CD4-positive, alpha-beta T cell treated with Interferon alpha-2 for 1 hour (primary cell): ENCODE measurements at places on chromosomes 13 and 19.
A peak's percentile ranks its signal among the peaks of the same experiment; 100 is the strongest.

DNA sequence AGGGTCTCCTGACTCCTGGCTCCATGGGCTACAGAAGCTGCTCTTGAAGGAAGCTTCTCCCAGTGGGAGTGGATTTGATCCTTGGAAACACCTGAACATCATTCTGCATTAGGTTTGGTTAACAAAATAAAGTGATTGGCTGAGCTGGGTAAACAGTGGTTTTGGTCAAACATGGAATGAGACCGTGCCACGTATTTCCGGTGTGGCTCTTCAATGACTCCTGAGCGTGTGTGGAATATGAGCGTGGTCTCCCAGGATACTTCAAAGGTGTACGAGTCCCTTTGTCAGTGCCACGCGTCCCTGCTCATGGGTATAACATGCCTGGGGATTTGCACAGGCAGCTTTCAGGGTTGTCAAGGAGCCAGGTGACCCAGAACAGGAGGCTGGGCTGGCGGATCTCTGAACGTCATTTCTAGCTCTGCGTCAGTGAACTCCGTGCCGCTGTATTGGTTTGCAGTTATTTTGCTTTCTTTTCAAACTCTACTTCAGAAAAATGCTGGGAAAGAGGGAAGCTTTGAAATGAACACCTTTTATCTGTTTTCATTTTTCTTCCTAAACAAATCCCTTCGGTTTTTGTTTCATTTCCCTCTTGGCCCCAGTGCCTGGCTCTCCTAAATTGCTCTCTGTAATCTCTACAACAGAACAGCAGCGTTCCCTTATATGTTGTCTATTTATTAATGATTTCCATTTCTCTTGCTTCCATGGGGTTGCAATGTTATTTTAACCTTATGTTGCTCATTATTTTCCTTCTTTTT, 26.3 kb upstream of the GJB6 start:
- DNase-seq = no peak

- no peak for DNase-seq
Measured at GRCh38 chr13:79837741-79838450, 356.9 kb downstream of the NDFIP2 start.

- DNase-seq = no peak
Measured at GRCh38 chr19:28443361-28443760, 769.6 kb downstream of the UQCRFS1 start.

- DNase-seq = no peak
Measured at GRCh38 chr13:31334994-31335557, 135.3 kb downstream of the B3GLCT start.

- no peak for DNase-seq
Measured at GRCh38 chr19:55346725-55347441, 7.2 kb downstream of the KMT5C start.

DNA sequence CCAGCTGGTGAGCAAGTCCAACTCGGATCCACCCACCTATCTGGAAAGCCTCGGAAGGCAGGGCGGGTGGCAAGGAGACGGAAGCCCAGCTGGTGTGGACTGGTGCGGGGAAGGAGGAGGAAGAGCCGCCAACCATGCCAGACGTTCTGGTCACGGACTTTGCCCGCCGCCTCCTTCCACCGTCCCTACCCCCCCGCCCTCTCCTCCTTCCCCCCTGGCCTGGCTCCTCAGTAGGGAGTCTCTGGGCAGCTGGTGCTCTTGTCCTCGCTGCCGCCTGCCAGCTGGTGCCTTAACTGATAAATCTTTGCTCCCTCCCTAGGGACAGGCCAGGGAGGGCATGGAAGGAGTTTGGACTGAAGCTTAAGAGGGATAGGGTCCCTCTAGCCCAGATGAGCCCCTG, 4.8 kb downstream of the SYNGR4 start:
- DNase-seq = no peak

- DNase-seq = no peak
Measured at GRCh38 chr13:32026623-32027022, 5.0 kb upstream of the FRY start.

GRCh38 chr19:28409859-28410258, 803.1 kb downstream of the UQCRFS1 start:
- no peak for DNase-seq

DNA sequence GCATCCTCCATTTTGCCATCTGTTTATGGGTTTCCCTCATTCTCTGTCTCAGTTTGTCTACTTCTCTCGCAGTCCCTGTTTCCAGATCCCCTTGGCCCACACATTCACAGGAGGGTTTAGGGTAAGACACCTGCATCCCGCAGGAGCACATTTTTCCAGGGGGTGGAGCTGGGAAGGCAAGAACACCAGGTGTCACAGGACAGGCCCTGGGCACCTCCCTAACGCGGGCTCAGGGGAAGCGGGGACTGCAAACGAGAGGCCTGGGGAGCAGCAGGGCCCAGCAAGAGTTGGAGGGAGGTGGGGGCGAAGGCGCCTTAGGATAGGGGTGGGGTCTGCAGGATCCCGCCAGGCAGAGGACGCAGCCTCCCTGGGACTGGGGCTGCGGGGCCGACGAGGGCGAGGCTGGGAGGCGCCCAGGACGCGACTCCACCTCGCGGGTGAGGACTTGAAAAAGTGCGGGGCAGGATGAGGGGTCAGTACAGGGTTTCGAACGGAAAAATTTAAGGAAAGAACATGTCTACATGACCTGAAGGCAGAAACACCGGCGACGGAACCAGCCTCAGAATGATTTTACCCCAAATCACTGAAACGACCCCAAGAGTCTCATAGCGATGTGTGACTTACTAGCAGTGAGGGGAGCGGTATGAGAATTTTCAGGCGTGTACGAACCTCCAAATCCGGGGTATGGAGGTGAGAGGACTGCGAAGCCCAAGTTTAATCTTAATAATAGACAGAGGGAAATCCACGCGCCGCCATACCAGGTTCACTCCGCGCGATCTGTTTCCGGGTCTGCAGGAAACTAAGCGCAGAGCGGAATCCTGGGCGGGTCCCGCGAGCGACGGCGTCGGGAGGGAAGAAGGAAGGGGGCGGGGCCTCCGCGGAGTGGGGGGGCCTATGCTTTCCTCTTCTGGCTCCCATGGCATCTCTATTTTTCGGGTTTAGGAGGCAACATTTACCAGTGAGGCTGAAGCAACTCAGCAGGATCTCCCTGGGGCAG, 7.1 kb upstream of the ERVV-2 start:
- DNase-seq = peak; percentile 6

- DNase-seq = no peak
Measured at GRCh38 chr19:14550201-14550754, 20.9 kb downstream of the TECR start.

DNA sequence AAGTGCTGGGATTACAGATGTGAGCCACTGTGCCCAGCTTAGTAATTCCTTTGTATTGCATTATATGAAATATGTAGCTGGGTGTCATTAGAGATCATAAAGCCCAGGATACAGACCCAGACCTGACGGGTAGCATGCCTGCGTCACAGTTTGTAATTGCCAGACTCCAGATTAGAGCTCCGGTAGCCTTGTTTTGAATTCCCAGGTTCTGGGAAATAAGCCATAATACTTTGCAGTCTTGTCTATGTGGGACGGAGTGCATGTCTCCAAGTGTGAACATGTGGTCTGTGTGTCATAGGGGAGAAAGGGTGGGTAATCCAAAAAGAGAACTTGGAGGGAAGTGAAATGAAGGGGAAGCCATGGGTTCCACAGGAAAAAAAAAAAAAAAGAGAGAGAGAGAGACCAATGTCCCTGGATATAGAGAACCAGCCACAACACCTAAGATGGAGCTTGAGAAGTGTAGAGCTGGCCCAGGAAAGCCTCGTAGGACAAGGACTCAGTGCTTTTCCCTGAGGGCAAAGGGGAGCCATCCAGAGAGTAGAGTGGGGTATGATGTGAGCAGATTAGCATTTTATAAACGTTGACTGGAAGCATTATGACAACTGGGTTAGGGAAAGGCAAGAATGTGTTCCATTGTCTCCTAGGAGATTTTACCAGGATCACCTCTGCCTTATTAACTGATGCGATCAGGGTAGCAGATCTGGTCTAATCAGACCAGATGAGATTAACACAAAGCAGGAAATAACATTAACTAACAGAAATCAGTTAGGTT, 2.6 kb downstream of the ZSCAN4 start:
- DNase-seq = no peak

- no peak for DNase-seq
Measured at GRCh38 chr13:23074075-23074828, 106.5 kb upstream of the SGCG start.

DNA sequence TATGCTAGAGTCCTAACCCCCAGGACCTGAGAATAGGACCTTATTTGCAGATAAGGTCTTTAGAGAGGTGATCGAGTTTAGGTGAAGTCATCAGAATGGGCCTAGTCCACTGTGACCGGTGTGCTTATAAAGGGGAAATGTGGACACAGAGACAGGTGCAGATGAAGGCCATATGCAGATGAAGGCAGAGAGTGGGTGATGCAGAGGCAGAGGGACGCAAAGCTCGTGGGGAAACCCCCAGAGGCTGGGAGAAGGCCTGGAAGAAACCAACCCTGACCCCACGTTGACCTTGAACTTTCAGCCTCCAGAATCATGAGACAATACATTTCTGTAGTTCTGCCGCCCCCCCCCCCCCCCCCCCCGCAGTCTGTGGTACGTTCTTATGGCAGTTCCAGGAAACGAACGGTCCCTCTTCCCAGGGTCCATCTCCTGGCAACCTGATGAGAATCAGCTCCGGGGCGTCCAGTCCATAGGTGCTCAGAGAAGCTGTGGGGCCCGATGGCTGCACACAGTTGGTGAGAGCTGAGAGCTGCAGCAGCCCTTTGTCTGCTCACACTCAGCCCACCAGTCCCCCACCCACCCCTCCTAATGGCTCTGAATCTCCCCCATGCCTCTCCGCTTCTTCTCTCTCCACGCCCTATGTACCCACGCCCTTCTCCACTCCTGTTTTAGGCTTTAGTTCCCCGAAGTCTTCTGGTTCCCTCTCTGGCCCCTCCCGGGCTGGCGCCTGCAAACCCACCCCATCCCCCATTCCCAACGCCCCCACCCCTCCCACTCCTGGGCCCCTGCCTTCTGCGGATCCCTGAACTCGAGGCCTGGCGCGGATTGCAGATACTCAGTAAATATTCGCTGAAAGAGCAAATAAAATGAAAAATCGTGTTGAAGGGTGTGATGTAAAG, 218.3 kb upstream of the MAB21L1 start:
- DNase-seq = no peak

GRCh38 chr19:33621811-33622504, at the start of gene CHST8:
CHST8 (plus strand) TSS chr19:33621953; CDS start chr19:33689262, 67,309 bp downstream.
- DNase-seq = no peak

DNA sequence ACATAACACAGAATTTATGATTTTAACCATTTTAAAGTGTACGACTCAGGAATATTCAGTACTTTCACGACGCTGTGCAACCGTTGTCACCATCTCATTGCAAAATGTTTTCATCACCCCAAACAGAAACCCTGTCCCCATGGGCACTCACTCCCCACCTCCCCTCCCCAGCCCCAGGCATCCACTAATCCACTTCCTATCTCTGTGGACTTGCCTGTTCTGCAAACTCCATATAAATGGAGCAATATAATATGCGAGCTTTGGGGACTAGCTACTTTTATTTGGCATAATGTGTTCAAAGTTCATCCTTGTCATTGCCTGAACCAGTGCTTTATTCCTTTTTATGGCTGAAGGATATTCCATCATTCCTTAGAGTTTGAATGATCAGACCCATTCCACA, 7.3 kb upstream of the INSR start:
- no peak for DNase-seq

DNA sequence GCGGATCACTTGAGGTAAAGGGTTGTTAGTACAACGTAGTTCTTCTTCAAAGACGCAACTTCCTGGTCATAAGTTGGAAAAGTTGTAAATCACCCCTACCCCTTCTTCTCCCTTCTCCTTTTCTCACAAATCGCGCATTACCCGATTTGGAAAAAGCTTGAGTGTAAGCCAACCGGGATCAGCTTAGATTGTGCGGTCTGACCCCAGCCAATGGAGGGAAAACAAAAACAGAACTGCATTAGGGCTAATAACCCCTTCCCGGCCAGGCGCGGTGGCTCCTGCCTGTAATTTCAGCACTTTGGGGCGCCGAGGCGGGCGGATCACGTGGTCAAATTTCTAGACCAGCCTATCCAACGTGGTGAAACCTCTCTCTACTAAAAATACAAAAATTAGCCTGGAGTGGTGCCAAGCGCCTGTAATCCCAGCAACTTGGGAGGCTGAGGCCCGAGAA, 806 bp downstream of the ZNF90 start:
- DNase-seq = no peak

GRCh38 chr19:31749231-31749630, 400.0 kb upstream of the TSHZ3 start:
- DNase-seq = no peak

GRCh38 chr13:103703246-103703645, 637.0 kb upstream of the SLC10A2 start:
- DNase-seq = no peak

DNA sequence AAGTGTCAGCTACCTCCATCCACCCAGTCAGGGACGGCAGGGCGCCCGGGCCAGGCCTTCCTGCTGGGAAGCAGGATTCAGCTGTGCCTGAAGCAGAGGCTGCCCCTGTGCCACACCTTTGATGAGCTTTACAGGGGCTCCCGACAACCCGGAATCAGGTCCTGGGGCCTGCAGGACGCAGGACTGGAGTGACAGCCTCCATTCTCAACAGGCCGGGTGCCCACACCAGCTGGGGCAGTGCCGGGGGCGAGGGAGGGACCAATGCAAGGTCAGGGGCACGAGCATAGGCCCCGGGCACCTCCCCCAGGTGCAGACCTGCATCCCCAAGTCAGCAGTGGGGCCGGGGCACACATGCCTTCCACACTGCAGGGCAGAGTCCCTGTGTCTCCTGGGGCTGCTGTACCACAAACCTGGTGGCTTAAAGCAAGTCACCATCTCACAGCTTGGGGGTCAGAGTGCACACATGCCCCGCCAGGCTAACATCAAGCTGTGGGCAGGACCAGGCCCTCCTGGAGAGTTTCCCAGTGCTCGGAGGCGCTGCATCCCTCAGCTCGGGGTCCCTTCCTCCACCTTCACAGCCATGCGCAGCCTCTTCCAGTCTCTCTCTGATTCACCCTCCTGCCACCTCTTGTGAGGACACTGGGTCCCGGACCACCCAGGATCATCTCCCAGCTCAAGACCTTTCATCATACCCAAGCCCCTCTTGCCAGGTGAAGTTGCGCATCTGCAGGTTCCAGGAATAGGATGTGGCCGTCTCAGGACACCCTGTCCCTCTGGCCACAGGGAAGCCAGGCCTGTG, 13.4 kb downstream of the UBXN6 start:
- no peak for DNase-seq

DNA sequence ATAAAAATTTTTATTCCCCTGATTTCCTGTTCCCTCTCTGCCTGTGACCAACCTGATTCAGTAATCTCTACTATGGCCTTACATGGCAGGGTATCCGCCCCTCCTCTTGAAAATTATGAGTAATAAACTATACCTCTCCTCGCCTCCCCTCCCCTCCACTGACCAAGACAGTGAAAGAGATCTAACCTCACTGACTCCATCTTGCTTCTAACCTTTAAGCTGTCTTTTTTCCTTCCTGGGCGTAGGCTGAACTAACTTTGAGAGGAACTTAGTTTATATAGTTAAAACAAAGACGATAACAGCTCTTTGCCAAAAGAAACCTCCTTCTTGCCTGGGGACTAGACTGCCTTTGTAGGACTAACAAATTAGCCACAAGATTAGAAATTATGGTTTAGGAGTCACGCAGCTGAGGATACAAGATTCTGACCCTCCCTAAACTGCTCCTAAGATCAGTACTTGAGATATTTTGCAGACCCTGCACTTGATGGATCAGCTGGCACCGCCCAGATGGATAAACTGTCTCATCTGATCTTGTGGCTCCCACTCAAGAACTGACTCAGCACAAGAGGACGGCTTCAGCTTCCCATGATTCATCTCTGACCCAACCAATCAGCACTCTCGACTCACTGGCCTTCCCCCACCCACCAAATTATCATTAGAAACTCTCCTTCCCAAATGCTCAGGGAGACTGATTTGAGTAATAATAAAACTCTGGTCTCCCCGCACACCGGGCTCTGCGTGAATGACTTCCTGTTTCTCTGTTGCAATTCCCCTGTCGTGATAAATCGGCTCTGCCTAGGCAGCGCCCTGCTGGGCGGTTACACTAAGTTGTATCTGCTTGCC, 187.1 kb downstream of the TDRD3 start:
- no peak for DNase-seq
